ENCODE measurements at places on chromosomes 1 and 21.

- no peak for DNase-seq
Observed at GRCh38 chr21:46386734-46387088, 62.8 kb downstream of the PCNT start.

DNA sequence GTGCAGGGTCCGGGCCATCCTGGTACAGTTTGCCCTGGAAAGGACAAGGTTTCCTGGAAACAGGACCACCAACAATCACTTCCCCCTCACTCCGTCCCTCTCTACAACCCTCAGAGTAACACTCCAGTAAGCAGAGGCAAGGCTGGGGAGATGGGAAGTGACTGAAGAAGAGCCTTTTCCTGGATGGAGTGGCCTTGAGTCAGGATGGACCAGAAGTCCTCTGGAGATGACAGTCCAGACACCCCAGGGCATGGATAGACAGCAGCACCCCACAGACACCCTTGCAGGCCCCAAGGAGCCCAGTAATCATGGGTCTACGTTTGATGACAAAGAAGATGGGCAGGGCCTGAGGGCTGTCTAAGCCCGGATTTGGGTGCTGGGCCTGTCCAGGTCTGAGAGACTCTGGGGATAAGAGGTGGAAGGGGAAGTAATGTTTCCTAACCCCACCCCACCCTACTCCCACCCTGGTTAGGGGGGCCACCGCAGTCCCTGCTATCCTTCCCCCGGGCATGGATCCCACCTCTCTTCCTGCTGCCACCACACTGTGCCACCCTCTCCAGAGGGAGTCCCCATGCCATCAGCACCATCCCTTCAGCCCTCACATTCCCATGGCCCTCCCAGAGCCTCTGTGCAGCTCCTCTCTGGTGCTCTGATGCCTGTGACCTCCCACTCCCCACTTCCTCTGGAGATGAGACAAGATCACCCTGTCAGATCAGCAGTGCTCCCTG, 7.2 kb upstream of the S100A8 start:
- no peak for DNase-seq

DNA sequence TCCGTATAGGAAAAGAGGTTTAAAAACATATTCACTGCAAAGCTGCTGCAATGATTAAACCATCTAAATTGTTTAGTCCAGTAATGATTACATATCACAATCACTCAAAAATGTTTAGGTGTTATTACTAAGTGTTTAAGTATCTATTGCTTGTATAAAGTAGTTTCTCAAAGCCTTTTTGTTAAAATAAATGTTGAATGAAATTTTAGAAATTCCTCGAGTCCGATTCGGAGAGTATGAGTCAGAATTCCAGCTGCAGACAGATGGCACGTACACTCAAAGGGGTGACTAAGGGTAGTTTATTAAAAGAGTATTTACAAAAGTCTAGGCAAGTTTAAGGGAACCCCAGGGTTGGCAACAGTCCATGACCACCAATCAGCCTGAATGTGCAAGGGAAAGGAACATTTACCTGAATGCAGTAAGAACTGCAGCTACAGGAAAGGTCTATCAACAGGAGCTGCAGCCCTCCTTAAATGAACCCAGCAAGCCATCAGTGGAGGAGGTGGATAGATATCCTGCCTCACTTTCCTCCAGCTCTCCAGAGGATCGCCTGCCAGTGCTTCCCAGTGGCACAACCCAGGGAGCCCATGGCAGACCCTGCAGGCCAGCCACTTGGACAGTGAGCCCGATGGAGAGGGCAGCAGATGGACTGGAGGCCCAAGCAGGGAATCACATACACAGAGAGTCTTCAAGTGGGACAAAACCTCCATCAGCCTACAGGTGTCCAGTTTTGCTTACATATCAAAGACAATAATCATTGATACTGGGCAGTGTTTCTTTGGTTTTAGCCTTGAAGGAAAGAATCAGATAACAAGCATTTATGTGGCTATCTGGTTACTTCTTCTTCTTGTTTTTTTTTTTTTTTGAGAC, 92.1 kb upstream of the SLC44A3 start:
- DNase-seq = no peak

DNA sequence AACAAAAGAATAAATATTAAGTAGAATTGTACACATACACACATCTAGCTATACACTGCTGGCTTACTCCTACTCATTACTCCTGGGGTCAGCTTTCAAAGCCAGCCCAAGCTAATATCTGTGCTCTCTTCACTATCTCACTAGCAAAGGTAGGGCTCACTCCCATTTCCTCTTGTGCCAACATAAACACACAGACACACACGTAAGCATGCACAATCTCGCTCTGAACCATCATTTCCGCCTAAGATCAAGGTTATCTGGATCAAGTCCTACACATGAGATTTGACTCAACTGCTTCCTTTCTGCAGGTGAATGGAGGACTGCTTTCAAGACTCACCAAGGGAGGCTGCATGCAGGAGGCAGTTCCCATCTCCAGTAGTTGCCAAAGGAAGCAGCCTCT, 28.8 kb upstream of the MTMR11 start:
- DNase-seq = no peak

DNA sequence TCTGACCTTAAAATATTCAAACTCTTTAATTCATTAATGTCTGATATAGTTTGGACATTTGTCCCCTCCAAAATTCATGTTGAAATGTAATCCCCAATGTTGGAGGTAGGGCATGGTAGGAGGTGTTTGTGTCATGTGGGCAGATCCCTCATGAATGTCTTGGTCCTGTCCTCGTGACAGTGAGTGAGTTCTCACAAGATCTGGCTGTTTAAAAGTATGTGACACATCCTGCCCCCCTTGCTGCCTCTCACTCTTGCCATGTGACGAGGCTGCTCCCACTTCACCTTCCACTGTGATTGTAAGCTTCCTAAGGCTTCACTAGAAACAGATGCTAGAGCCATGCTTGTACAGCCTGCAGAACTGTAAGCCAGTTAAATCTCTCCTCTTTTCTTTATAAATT, 21.3 kb upstream of the FBXO28 start:
- DNase-seq = no peak

DNA sequence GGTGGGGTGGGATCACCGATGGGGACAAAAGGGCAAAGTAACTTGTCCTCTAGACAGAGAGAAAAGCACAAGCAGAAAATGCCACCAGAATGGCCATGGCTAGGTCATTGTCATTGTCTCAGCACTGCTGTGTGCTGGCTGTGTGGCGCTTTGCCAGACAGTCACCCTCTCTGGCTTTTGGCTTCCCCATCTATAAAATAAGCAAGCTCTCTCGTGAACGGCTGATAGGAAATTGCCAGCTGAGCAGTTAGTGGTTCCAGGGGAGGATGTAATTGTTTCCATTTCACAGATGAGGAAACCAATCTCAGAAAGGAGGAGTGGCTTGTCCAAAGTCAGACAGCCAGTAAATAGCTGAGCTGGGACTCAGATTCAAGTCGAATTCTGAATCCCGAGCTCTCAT, 32.5 kb downstream of the PADI2 start:
- no peak for DNase-seq

- no peak for DNase-seq
Observed at GRCh38 chr1:24972221-24972914, 42.3 kb upstream of the RUNX3 start.

GRCh38 chr1:31861346-31861745, 45.5 kb upstream of the SPOCD1 start:
- no peak for DNase-seq

DNA sequence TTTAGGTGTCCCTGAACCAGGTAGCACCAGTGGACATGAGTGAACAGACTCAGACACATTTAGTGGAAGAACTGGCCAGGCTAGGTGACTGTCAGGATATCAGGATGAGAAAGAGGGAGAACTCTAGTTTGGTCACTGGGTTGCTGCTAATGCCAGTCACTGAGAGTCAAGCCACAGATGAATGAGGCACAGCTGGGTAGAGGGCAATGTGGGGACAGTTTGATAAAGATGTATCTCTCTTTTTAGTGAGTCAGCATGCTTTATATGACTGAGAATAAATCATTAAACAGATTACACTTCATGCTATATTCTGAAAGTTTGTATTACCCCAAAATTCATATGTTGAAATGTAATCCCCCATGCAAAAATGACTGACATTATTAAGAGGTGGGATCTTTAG, 87.1 kb downstream of the SELENOF start:
- DNase-seq = no peak

- peak; percentile 29 for DNase-seq
Observed at GRCh38 chr1:41122851-41123518, 101.5 kb upstream of the SLFNL1 start.

- DNase-seq = no peak
Observed at GRCh38 chr21:44511219-44511937, 28.6 kb downstream of the KRTAP10-1 start.

GRCh38 chr1:28540651-28541050, 12.2 kb upstream of the TRNAU1AP start:
- no peak for DNase-seq

DNA sequence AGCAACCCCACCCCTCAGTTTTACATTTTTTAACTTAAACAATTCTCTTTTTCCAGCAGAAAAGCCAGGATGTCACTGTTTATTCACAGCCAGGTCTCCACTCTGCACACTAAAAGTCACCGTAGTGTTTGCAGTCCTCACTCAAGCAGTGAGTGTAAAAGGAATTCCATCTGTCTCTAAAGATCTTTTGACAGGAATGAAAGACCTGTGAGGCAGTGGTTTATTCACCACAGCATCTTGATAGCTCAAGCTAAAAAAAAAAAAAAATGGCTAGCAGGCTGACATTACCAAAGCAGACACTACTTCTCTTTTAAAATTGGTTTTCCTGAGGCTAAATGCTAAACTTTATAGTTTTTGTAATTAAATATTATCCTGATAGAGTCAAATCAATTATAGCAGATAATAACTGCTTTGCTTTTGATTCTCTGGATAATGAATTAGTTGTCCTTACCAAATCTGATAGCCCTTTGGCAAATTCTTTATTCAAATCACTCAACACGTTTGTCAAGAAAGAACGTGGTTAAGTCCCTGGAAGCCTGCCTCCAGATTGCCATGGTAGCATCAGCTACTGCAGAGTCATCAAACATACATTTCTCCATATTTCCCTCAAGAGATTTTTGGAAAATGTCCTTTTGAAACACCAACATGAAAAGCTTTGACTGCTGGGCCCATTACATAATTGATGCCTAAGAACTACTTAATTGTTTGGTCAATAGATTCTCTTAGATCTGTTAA, 22.2 kb upstream of the SLC5A9 start:
- DNase-seq = no peak

GRCh38 chr1:166944186-166944967, 31.0 kb downstream of the ILDR2 start:
- no peak for DNase-seq

GRCh38 chr1:47444562-47445465, 7.0 kb downstream of the FOXD2 start:
- DNase-seq = no peak

DNA sequence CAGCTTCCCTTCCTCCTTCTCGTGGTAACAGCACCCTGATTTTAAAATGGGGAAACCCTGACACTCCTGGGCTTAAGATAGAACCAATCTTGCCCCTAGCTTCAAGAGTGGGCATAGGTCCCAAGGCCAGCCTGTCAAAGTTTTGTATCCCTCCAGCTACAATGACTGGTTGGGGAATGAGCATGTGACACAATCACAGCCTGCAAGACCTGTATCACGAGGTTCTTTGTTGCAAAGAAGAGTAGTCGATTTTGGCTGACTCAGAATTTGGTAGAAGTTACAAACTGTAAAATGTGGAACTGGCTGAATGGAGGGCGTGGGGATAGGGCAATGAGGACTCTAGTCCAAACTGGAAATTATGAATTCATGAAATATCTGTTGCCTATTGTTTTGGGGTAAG, 18.7 kb downstream of the CTSK start:
- peak; percentile 29 for DNase-seq
